Mammary epithelial cell (primary cell): ENCODE measurements at places on chromosomes 4 and X. TPM values are rescaled to one million over a fixed set of nuclear protein-coding genes. Genes with fewer than 3 reads are reported as not detected.

The MAGEE1 gene
- 0.95 TPM for polyA plus RNA-seq

The FRMPD4 gene
- 0.16 TPM for polyA plus RNA-seq

The PAGE2B gene
- not detected for polyA plus RNA-seq

The WWC2 gene
- 9.1 TPM for polyA plus RNA-seq

The CAPN6 gene
- polyA plus RNA-seq = 0.12 TPM

The BANK1 gene
- polyA plus RNA-seq = 0.07 TPM

The SERTM2 gene
- not detected for polyA plus RNA-seq

The LNX1 gene
- 0.57 TPM for polyA plus RNA-seq

The IL1RAPL1 gene
- 0.16 TPM for polyA plus RNA-seq

The CLNK gene
- polyA plus RNA-seq = not detected

The ATP2B3 gene
- polyA plus RNA-seq = not detected

The NXF2B gene
- polyA plus RNA-seq = not detected

The USP17L11 gene
- not detected for polyA plus RNA-seq

The SYTL4 gene
- 2.5 TPM for polyA plus RNA-seq

The ZNF280C gene
- polyA plus RNA-seq = 2.9 TPM

The CT45A2 gene
- not detected for polyA plus RNA-seq
